H4 (cell line): ENCODE measurements at places on chromosomes 2 and 18. TPM values are rescaled to one million over a fixed set of nuclear protein-coding genes. Genes with fewer than 3 reads are reported as not detected.

C2orf81 gene
- total RNA-seq, result 0.53 and 0.70 TPM in 2 replicates

GPR55 gene
- 0.66 and 0.87 TPM in 2 replicates for total RNA-seq

ZNF521 gene
- total RNA-seq, result 6.8 and 8.2 TPM in 2 replicates

ARMC9 gene
- total RNA-seq, result 34.4 and 41.9 TPM in 2 replicates

CHMP3 gene
- 69.2 and 72.1 TPM in 2 replicates for total RNA-seq

IL36RN gene
- total RNA-seq, result not detected in 2 replicates

PTPRN gene
- total RNA-seq, result 6.8 and 10.0 TPM in 2 replicates

EN1 gene
- 0.06 and 0.35 TPM in 2 replicates for total RNA-seq

CREB1 gene
- 11.2 and 37.9 TPM in 2 replicates for total RNA-seq

C2orf66 gene
- total RNA-seq, result not detected in 2 replicates

ZDBF2 gene
- total RNA-seq, result 4.1 and 6.1 TPM in 2 replicates

DNA sequence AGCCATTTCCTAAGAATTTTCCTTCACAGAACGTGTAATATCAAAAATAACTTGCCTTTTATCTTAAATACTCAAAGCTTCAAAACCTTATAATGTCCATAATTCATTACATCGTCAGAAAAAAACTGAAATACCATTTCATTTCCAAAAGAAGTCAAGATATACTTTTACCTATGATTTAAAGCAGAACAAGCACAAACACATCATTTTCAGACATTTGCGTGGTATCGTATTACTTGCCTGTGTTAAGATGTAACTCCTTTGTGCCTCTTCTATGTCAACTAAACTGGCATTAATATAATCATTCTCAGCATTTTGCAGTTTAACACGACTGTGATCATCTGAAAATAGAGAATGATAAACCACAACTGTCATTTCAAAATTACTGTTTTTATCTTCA is 47.5 kb downstream of the PTPN2 start:
- DNase-seq, result no peak

GRCh38 chr18:70075906-70076305 is 128.2 kb upstream of the CD226 start:
- no peak for DNase-seq

DNA sequence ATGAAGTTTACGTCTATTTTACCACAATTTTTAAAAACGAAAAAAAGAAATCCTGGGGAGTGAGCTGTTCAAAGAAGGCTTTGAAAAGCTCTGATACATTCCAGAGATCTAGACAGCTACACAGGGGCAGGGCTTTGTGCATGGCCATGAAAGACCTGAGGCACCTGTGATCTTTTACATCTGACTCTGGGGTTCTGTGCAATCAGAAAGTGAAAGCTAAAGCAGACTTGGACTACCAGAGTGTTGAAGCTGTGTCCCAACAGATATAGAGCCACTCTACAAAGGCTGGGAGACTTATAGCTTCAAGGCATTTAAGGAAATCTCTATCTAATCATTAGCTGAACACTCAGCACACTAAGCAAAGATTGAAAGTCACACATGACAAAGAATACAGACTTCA is 34.1 kb downstream of the PARD6G start:
- DNase-seq, result no peak

- DNase-seq, result no peak
Measured at GRCh38 chr2:38129987-38130386, 54.0 kb upstream of the CYP1B1 start.

DNA sequence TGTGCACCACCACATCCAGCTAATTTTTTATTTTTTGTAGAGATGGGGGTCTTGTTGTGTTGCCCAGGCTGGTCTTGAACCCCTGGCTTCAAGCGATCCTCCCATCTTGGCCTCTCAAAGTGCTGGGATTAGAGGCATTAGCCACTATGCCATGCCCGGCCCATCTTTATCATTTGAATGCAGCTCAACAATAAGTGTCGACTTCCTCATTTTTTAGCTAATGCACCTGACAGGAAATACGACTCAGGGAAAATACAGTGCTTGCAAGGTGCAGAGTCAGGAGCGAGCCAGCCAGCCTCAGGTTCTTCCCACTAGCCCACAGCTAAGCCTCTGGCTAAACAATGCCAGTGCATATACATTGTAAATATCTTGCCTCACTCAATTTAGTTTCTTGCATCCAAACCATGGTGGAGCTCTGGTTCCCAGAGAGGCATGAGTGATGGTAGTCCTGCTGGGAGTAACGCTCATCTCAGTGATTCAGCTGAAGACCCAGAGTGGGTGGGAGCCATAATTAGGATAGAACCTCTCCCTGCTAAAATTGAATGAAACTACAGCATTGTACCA is 135.0 kb downstream of the TGIF1 start:
- DNase-seq, result no peak

- peak; percentile 69 for DNase-seq
Measured at GRCh38 chr2:111702119-111702803, 181.7 kb downstream of the ANAPC1 start.

- no peak for DNase-seq
Measured at GRCh38 chr18:27967913-27968824, 208.8 kb downstream of the CDH2 start.

DNA sequence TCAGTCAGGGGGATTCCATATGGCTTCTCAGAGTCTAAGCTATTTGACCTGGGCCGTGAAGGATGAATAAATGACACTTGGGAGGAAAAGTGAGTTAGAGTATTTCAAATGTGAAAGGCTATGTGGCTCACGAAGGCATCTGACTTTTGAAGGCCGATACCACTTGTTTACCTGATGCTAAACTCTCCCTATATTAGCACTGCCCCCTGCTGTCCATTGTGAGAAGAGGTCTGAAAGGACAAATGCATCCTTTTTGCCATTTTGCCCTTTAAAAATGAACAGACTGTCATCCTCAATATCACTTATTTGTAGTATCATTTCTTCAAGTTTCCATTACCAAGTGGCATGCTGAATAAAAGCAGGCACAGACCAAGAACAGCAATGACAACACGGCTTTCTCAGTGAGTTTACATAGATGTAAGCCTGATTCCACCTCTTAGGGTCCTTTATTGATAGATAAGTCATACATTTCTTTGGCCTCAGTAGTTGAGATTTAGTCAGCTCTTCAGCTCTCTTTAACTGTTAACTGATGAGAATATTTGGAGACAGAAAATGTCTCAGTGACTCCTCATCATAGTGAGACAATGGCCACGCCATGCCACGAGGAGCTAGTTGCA is 40.1 kb downstream of the DOCK10 start:
- peak; percentile 65 for DNase-seq

DNA sequence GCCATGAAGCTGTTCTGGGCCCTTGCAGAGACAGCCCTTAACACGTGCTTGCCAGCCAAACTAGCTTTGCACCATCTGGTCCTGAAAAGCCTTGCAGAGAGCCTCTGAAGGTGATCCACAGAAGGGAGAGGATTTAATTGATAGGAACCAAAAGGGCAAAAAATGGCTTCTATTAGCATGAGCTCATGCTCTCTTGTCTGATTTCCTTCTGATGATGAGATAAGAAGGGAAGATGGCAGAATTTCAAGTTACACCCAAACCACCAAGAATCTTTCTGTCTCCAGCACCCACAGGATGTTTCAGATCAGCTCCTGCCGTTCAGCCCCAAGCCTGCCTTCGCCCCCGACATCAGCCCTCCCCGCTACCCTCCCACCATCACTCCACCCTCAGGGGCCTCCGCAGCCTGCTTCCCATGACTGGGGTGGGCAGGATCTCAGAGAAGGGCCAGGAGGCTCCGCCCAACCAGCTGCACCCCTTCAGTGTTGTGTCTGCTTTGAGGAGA is 23.4 kb upstream of the GLI2 start:
- no peak for DNase-seq

DNA sequence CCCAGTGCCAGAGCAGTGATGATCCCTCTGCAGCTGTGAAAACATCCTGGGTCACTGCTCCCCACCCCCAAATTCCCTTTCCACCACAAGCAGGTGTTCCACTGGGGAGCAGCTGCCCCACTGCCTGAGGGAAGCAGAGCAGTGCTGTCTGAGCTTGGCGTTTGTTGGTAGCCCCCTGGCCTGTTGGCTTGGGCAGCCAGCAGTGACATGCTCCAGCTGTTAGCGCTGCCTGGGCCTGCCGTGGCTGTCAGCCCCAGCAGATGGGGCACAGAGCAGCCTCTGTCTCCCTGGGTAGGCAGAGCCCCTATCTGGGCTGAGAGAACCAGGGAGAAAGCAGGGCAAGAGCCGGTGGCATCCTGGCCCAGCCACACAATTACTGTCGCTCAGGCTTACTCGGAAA is 247.7 kb downstream of the GLI2 start:
- DNase-seq, result no peak

- DNase-seq, result no peak
Measured at GRCh38 chr2:6854416-6854815, 11.3 kb downstream of the CMPK2 start.

DNA sequence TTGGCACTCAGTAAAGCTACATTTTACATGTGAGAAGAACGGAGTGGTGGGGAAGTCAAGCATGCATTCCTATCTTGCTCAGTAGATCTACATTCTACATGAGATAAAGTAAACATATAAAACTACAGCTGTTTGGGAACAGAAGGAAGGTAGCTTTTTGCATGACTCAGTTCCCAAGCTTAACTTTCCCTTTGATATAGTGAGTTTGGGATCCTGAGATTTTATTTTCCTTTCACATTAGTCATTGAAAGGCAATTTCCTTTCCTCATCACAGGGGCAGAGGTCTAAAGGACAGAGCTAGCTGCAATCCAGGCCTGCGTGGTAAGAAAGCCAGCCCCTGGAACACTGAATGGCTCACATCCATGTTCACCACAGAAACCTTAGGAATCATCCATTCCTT is 257.2 kb downstream of the SRBD1 start:
- peak; percentile 27 for DNase-seq

GRCh38 chr2:186755066-186755465 is 61.2 kb downstream of the FAM171B start:
- no peak for DNase-seq

- DNase-seq, result no peak
Measured at GRCh38 chr2:60739156-60739555, 16.9 kb upstream of the PAPOLG start.

DNA sequence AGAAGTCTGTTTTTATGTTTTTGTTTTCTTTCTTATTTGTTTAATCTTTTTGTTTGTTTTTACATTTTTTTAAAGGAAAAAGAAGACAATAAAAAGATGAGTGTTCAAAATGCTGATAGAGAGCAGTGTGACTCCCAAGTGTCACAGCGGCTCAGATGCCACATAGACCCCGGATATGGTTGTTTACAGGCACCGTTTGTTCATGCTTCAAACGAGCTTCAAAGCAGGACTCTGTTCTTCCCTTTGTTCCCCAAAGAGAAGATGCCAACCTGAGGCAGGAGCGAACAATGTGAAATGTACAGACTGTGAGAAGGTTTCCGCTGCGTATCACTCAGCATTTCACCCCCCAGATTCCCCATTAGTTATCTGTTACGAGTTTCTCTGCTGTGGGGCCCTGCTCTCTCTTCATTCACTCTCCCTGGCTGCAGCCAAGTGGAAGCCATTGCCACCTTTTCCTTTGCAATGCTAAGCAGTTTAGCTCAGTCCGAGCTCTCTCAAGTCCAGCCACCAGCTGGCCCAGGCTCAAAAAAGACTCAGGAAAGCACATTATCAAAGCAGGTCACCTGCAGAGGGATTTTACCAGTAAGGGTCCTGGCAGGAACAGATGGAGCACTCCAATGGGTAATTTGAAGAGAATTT is 36.4 kb upstream of the PHLPP1 start:
- DNase-seq, result no peak

- DNase-seq, result peak; percentile 61
Measured at GRCh38 chr2:121489284-121489683, 41.4 kb upstream of the RNU4ATAC start.

GRCh38 chr2:171723716-171724683 is 36.7 kb downstream of the DYNC1I2 start:
- peak; percentile 68 for DNase-seq

GRCh38 chr2:216220976-216221375 is 111.8 kb downstream of the XRCC5 start:
- DNase-seq, result no peak

DNA sequence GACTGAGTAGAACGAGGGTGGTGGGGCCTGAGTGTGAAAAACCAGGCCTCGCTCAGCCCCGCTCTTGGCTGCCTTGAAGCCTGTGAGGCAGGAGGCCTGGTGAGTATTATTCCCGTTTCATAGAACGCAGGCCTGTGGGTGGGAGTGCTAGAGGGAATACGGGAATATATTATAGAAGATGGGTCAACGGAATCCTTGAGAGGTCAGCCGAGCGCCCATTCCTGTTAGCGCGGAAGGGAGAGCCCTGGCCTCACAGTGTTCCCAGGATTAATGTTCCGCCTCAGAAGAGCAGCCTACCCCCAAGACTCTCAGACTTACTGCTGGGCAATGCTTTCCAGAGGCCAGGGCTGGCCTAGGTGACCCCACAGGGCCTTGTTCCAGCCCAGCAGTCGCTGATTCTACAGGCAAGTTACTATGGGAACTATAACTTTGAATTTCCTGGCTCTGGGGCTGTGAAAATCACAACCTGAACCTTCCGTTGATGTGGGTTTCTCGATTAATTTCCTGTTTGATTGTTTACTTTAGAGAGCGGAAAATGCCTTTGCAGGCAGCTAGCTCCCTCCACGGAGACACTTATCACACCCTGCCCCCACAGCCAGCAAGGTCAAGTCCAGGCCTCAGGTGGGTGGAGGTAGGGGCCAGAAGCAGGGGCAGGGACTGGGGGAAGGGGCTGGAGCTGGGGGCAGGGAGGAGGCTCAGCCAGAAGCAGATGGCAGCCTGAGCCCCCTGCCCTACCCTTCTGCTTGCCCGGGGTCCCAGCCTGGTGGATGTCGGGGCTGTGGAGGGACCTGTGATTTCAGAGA is 108.3 kb downstream of the SMAD7 start:
- DNase-seq, result peak; percentile 39

DNA sequence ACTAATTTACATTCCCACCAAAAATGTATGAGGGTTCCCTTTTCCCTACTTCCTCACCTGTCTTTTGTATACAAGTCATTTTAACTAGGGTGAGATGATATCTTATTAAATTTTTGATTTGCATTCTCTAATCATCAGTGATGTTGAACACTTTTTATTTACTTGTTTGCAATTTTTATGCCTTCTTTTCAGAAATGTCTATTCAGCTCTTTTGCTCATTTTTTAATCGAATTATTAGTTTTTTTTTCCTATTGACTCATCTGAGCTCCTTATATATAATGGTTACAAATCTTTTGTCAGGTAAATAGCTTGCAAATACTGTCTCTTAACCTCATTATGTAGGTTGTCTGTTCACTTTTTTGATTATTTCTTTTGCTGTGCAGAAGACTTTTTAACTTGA is 269.4 kb downstream of the CDH19 start:
- DNase-seq, result no peak

DNA sequence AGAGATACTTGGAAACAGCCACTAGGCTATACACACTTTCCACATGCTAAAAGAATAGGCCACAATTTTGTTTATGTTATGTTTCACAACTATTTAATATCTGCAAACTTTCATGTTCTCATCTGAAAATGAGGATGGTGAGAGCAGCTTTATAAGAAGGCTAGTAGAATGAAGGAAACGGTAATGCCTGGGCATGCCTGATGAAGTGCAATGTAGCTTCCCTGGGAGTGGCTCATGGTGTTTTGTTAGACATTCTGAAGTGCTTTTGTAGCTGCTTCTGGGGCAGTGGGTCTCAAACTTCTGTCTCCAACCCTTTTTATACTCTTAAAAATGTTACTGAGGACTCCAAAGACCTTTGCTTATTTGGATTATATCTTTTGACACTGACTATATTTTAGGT is 193.3 kb upstream of the VWC2L start:
- no peak for DNase-seq

- DNase-seq, result no peak
Measured at GRCh38 chr2:148653437-148653836, 8.9 kb downstream of the EPC2 start.

- no peak for DNase-seq
Measured at GRCh38 chr2:55150834-55151233, 81.3 kb downstream of the CLHC1 start.
